SJCRH30 (cell line): ENCODE measurements at places on chromosomes 2 and 18. TPM values are rescaled to one million over a fixed set of nuclear protein-coding genes. Genes with fewer than 3 reads are reported as not detected.

MYO3B gene
- 0.04 TPM in 1 of 2 replicates, not detected in the other for total RNA-seq

- no peak for DNase-seq
Measured at GRCh38 chr2:58677748-58678147, 436.6 kb upstream of the FANCL start.

GRCh38 chr2:69386360-69386759 lies 667 bp downstream of the GFPT1 start:
- DNase-seq: no peak

DNA sequence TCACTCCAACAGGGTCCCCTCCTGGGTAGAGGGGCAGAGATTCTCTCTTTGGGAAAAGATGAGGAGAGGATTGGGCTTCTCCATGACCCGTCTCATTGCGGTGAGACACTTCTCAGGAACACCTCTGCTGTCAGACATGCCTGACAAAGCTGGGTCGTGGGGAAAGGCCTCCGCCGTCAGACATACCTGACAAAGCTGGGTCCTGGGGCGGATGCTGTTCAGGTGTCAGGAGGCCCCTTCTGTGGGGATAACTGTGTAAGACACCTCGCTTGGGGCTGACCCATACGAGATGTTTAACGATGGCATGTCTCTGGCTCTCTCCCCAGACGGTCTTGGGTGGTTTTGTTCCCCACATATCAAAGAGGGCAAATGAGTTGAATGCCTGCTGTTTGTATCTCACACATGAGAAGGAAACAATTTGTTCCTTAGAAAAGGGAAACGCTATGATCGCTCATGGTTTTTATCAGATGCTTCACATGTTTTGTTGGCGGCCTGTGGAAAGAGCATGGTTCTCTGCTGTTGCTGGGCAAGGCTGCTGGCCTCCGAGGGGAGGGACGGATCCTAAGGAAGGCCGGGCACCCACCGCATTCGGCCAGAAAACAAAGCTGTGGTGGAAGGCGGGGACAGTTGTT lies 40.8 kb upstream of the PXDN start:
- DNase-seq: no peak

- DNase-seq: no peak
Measured at GRCh38 chr2:235472443-235472842, 21.4 kb upstream of the AGAP1 start.

SLC38A11 gene
- 0.08 and 0.18 TPM in 2 replicates for total RNA-seq

ANKRD30B gene
- not detected in 2 replicates for total RNA-seq

DNA sequence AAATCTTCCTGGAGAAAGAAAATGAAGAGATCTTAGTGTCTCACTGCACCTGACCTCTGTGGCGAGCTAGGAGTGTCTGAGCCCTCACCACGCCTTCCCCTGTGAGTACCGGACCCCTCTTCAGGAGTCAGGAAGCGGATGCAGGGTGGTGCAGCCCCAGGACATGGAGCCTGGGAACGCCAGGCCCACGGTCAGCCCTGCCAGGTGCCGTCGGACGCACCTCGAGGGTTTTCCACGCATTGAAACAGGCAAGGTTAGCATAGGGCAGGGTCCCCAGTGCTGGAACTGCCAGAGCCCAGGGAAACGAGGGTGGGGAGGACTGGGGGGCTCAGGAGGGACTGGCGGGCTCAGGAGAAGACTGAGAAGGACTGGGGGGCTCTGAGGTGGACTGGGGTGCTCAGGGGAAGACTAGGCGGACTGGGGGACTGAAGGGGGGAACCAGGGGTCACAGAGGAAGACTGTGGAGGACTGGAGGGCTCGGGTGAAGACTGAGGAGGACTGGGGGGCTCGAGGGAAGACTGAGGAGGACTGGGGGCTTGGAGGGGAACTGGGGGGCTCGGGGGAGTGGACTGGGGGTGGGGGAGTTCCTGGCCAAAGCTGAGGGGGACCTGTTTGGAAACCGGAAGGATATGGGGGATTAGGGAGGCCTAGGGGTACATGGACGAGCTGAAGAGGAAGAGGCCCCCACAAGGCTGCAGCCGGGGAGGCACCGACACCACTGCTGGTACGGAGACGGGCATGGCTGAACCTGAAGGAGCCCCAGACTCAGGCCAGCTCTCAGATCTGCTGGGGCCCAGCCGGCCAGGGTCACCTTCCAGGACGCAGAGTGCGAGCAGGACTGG lies 65.2 kb upstream of the SNTG2 start:
- DNase-seq: no peak

DNA sequence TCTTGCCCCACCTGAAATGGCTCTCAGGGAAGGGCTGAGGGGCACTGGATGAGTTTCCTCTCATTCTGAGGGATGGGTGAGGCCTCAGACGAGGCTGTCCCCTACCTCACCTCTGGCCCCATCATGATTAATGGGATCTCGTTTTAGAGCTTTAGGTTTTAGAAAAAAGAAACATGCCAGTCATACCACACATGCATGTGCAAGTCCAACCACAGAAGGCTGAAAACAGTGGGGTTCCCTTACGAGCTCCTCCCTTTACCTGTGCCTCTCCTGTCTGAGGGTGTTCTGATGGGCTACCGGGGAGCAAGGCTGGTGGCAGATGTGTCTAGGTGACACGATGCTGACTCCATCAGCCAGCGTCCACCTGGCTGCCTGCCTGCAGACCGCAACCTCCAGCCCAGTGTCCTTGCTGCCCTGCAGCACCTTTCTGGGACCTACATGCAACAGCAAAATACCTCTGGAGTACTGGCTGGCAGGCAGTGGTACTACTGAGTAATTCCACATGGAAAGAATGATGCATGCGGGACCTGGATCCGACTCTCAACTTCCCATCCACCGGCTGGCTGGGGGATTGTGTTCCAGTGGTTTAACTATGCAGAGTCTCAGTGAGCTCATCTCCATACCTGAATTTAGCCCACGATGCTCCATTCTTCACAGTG lies 9.1 kb upstream of the LYPD6B start:
- DNase-seq: no peak
